GM23248 (cell line): ENCODE measurements at places on chromosomes 5 and 9. TPM values are rescaled to one million over a fixed set of nuclear protein-coding genes. Genes with fewer than 3 reads are reported as not detected.

DNA sequence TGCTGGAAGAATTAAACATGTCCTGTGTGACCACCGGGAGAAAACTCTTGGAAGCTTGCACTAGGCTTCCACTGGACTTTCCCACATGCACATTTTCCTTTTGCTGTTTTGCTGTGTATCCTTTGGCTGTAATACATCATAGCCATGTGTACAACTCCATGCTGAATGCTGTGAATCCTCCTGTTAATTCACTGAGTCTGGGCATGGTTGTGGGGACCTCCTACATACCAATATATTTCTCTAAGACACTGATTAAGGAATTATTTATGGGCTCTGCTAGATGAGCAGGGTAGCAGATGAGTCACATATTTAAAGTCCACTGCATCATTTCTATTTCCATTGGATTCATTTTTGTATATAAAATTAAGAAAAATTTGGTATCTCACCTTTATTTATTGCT, 220.1 kb downstream of the CYLC2 start:
- no peak for DNase-seq

DNA sequence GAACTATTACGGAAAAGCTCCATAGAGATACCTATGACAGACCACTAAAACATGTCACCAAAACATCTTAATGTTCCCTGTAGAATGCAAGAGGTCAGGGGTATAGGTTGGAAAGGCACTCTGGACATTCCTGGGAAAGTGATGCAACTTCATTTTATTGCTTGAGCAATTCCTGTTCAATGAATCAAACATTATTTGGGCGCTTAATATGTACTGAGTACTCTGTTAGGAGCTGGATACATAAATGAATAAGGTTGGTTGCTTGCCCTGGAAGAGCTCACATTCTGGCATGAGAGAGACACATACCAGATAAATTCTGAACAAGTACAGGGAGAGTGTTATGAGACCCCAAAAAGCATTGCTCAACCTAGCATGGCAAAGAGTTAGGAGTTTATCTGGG, 408.9 kb upstream of the DMAC1 start:
- DNase-seq: no peak

- no peak for DNase-seq
Observed at GRCh38 chr5:37477426-37477825, 98.3 kb downstream of the WDR70 start.

NAA35 gene
- total RNA-seq: 18.5 and 19.7 TPM in 2 replicates

DNA sequence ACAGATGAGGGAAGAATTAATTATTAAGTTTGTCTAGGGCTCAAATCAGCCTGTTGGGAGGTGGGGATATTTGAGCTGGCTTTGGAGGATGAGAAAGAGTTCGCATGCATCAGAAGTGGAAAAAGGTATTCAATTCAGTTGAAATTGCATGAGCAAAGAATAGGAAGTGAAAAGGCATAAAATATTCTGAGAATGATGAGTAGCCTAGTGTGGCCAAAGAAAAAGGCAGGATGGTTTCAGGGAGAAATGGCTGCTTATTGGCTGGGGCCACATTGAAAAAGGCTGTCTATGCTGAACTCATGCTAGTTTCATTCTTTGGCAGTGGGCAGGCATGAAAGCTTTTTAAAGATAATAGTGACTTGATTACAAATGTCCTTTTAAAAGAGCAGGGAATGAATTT, 235.4 kb upstream of the RIOK2 start:
- DNase-seq: no peak

TMEFF1 gene
- total RNA-seq: 0.43 and 4.4 TPM in 2 replicates
